D721Med (cell line): ENCODE measurements at places on chromosomes 3 and 15.

- no peak for DNase-seq
Observed at GRCh38 chr3:42194943-42195510, 71.0 kb downstream of the CCK start.

DNA sequence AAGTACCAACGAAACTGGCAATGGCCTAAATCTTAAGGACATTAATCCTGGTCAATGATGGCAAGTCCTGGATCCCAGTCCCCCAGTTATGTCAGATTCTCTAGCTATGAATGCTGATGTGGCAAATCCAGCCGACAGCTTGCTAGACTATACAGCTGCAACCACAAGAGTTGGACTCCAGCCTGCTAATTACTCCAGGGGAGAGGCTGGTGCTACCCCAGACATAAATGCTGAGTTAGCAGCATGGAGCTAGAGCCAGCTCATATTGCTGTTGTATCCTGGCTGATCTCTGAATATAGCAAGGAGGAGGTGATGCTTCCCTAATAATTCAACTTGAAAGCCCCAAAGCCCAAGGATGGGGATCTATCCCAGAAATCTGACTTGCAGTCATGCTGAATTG lies 207.1 kb downstream of the LRRN1 start:
- DNase-seq = no peak

DNA sequence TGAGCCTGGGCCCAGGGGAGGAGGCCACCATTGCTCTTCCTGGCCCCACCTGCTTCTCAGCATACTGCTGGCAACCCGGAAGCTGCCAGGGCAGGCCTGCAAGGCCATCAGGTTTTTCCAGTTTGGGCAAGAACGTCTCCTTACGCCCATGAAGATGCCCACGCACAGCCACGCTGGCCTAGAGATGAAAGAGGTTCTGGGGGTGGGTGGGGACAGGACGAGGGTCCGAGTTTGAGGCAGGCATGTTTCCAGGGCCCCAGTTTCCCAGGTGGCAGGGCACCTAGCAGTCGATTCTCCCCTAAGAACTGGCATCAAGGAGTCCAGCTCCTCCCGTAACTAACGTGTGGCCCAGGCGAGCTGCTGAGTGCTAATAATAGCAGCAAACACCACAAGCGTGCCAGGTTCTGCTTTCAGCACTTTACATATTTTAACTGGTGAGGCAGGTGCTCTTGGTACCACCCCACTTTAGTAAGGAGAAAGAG lies 45.8 kb downstream of the ZNF710 start:
- no peak for DNase-seq

DNA sequence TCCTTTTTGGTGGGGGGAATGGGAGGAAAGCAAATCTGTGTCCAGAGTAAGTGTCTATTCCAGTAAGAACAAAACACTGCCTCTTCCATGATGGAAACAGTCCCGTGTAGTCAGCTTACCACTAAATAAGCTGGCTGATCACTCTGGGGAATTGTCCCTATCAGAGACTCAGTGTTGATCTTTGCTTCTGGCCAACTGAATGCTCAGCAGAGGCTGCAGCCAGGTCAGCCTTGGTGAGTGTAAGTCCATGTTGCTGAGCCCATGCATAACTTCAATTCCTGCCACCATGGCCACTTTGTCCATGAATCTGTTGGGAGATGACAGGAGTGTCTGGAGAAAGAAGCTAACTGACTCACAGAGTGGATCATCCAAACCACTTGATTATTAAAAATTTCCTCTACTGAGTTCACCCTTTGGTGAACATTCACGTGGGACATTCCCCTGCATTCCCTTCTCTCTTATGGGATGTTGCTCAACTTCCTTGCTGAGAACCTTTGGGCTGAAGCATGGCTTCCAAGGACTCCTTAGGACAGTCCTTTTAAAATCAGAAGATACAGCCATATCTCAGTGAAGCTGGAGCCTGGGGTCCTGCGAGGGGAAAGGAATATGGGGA lies 33.9 kb upstream of the XCR1 start:
- no peak for DNase-seq

- no peak for DNase-seq
Observed at GRCh38 chr15:65767895-65768294, 24.2 kb downstream of the DENND4A start.

GRCh38 chr3:146640361-146640760 lies 35.2 kb upstream of the PLSCR5 start:
- DNase-seq = no peak

GRCh38 chr3:120649830-120650233 lies 32.2 kb downstream of the HGD start:
- DNase-seq = no peak

DNA sequence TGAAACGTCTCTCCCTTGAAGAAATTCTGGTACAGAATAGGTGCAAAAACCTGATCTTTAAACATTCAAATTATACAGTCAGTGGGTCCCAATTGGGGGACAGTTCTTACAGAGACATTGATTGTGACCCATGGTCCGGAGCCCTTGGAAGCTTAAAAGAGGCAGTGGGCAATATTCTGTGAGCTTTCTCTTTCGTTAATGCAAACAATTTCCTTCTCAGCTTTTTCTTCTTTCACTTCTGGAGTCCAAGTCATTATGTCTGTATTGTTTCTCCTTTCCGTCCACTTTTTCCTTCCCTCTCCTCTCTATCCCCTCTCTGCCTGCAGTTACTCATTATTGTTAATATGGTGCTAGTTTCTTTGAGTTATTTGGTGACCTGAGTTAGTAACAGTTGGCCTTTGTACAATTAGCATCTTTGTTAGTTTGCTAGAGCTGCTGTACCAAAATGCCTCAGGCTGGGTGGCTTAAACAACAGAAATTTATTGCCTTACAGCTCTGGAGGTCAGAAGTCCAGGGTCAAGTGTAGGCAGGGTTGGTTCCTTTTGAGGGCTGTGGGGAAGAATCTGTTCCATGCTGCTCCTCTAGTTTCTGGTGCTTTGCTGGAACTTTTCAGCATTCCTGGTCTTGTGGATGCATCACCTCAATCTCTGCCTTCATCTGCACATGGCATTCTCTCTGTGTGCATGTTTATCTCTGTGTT lies 102.6 kb downstream of the GMPS start:
- DNase-seq = no peak

DNA sequence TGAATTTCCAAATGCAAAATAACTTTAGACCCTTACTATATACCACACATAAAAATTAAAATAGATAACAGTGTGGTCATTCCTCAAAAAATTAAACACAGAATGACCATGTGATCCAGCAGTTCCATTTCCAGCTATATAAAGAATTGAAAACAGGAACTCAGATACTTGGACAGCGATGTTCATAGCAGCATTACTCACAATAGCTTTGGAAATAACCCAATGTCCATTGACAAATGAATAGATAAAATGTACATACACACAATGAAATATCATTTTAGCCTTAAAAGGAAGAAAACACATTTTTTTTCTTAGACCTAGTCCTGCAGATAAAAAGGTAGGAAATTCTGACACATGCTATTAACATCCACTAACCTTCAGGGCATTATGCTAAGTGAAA lies 26.7 kb downstream of the RAD51 start:
- DNase-seq = no peak

- no peak for DNase-seq
Observed at GRCh38 chr15:57406062-57406772, 29.9 kb downstream of the CGNL1 start.

DNA sequence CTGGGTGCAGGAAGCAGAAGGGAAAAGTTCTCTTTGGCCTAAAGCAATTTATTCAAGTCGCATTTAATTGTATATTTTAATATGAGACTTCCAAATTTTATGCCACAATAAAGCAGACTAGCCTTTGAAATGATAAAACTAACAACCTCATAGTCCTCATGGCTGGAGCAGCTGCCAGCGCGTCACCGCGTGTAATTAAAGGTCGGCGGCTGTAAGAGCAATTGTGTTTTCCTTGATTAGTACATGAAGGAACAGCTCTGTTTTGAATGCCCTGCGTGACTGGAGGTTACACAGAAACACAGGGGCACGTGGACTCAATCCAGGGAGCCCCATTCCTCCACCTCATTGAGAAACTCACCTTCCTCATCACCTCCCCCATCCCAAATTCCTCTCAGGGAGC lies 10.1 kb upstream of the LRRC15 start:
- DNase-seq = no peak

GRCh38 chr3:49805897-49806701 lies 3.0 kb downstream of the INKA1 start:
- DNase-seq = no peak

- no peak for DNase-seq
Observed at GRCh38 chr3:114584734-114585371, 291.0 kb downstream of the TIGIT start.

GRCh38 chr15:24675332-24676144 lies at the start of gene NPAP1:
Gene NPAP1, plus strand, starts transcription at chr15:24675775. Its CDS starts 93 bp downstream, at chr15:24675868.
- no peak for DNase-seq

- no peak for DNase-seq
Observed at GRCh38 chr3:115470254-115470653, 153.1 kb upstream of the GAP43 start.

DNA sequence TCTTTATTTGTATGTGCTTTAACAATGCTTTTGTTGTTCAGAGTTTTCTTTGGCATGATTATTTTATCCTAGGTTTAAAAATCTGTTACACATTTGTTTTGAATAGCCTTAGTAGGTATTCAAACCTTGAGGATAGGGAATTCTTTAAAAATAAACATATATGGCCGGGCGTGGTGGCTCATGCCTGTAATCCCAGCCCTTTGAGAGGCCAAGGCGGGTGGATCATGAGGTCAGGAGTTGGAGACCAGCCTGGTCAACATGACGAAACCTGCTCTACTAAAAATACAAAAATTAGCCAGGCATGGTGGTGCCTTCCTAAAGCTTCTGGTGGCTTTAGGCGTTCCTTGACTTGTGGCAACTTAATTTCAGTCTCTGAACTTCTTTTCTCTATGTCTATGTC lies 743.3 kb upstream of the EPHA6 start:
- no peak for DNase-seq

- DNase-seq = no peak
Observed at GRCh38 chr3:138942861-138943623, 3.9 kb downstream of the FOXL2 start.

GRCh38 chr3:44060164-44060563 lies 181.5 kb upstream of the TOPAZ1 start:
- no peak for DNase-seq

DNA sequence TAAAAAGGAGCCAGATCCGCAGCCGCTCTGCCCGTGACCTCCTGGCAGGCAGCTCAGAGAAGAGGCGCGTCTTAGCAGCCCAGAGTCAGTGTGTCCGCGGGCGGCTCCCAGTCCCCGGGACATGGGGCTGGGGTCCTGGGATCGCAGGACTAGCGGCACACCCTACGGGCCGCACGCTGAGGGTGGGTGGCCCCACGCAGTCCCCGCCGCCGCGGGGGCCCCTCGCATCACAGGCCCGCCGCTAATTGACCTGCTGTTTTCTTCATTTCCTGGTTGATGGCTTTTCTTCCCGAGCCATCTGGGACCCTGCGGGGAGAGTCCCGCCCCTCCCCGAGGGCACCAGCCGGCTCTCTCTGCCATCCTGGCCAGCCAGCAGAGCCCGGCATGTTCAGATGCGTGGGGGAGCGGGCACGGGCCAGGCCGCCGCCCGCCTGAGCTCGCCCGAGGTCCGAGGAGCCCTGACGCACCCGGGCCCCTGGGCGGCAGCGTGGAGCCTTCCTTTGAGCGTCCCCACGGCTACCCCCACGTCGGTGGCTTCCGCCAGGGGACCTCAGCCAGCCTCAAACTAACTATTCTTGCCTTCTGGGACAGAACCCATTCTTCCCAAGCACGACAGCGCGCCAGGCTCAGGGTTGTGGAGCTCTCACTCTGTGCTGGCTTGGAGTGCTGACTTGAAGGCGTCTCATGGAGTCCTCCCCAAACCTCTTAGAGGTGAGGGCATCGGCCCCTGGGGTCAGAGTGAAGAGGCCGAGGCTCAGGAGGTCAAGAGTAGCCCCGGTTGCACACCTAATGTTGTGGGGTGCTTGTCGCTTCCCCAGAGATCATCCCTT lies 34.6 kb upstream of the CACNA2D3 start:
- DNase-seq = no peak

DNA sequence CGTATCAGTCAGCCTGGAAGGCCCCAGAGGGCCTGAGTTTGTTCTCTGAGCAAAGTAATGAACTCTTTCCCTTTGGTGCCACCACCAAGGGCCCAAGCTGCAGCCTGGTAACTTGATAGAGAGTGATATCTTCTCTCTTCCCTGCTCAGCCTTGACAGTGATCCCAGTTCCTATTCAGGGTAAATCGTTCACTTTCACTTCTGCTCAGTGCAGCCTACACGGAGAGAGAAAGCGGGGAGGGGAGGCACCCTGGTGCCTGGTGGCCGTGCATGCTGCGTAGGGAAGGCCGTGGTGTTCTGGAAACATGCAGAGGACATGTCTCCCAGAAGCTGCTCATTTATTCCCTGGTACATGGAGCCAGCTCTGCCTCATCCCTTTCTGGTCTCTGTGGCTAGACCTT lies 54.9 kb downstream of the KIF9 start:
- no peak for DNase-seq

GRCh38 chr3:33717866-33718594 lies at the start of gene CLASP2:
Gene CLASP2, minus strand, starts transcription at chr3:33718254. Its CDS starts 252 bp downstream, at chr3:33718002.
- DNase-seq = peak; percentile 48

GRCh38 chr3:157078811-157079185 lies 81.1 kb downstream of the CCNL1 start:
- DNase-seq = no peak

DNA sequence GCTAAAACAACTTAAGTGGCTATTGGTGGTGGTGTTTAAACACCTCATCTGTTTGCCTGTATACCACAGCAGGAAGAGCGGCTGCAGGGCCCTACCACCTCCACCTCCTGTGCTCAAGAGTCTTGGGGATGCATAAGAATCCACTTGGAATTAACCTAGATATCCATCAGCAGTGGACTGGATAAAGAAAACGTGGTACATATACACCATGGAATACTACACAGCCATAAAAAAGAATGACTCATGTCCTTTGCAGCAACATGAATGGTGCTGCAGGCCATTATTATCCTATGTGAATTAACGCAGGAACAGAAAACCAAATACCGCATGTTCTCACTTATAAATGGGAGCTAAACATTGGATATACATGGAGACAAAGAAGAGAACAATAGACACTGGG lies 76.8 kb downstream of the SETMAR start:
- DNase-seq = no peak

DNA sequence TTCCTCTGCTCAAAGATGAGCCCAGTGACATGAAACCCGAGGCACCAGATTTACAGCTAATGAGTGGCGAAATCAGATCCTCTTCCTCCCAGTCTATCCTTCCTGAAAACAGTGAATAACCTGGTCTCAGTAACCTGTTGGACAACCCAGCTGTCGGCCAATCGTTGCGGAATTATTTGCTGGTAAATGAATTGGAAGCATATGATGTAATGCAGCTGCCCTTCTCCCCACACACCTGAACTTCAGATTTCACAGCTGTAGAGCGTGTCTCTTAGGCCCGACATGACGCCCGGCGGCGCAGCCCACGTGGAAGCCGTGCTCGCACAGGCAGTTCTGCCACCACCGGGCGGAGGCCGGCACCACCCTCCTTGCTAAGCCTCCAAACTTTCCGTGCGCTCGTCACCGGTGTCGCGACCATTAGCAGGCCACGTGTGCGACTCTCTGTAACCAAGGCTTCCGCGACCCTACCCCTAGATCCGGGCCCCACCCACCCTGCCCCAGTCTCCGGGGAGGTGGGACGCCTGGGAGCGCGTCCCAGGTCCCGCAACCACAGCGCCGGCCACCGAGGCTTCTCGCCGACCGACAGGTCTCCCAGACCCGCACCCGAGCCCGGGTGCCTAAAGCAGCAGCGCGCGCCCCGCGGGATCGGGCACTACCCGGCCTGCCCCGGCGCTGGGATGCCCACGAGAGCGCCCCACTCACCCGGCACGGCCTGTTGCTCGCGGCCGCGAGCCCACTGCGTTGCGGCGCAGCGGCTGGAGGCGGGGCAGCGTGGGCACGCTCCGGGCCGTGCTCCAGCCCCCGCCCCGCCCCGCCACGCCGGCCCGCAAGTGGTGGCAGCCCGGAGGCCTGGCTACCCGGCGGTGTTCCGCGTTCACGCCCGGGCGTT lies at the start of gene RIOX2:
TSS of gene RIOX2 (minus strand) at position 753 of the 889 bp plus-strand sequence. CDS start 4,838 bp downstream, outside the sequence.
- no peak for DNase-seq
